ENCODE measurements at places on chromosomes 2 and 18. TPM values are rescaled to one million over a fixed set of nuclear protein-coding genes. Genes with fewer than 3 reads are reported as not detected.

Gene B3GNT7
- total RNA-seq: 1.4 TPM

Gene PLGLB1
- total RNA-seq: 5.4 TPM

Gene FKBP1B
- total RNA-seq: 3.3 TPM

Gene IL1F10
- 2.7 TPM for total RNA-seq

Gene NYAP2
- 0.30 TPM for total RNA-seq

Gene NPHP1
- 3.2 TPM for total RNA-seq

Gene NT5C1B
- not detected for total RNA-seq

Gene LHCGR
- total RNA-seq: 1.5 TPM

Gene KCNG2
- 0.49 TPM for total RNA-seq

Gene AKAIN1
- not detected for total RNA-seq

Gene RIT2
- total RNA-seq: not detected

Gene EMILIN1
- 66.1 TPM for total RNA-seq

Gene GEN1
- total RNA-seq: 7.0 TPM

Gene SPP2
- total RNA-seq: not detected

Gene EDAR
- 2.5 TPM for total RNA-seq

Gene NPPC
- 1.7 TPM for total RNA-seq

Gene UGT1A7
- total RNA-seq: 0.30 TPM
